Transverse colon (tissue), 4 donors: ENCODE measurements at places on chromosomes 3 and 15.

- peak; percentile 61 for DNase-seq
Measured at GRCh38 chr3:183385698-183386613, 42.5 kb downstream of the MCF2L2 start.

DNA sequence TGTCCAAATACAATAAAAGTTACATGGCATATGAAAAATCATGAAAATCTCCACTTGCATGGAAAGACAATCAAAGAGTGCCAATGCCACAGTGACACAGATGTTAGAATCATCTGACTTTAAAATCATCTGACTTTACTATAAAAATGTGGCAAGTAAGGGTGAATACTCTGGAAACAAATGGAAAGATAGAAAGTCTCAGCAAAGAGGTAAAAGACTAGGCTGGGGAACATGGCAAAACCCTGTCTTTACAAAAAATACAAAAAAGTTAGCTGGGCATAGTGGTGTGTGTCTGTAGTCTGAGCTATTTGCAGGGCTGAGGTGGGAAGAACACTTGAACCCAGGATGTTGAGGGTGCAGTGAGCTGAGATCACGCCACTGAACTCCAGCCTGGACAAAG lies 29.1 kb downstream of the ALPK3 start:
- DNase-seq: no peak

DNA sequence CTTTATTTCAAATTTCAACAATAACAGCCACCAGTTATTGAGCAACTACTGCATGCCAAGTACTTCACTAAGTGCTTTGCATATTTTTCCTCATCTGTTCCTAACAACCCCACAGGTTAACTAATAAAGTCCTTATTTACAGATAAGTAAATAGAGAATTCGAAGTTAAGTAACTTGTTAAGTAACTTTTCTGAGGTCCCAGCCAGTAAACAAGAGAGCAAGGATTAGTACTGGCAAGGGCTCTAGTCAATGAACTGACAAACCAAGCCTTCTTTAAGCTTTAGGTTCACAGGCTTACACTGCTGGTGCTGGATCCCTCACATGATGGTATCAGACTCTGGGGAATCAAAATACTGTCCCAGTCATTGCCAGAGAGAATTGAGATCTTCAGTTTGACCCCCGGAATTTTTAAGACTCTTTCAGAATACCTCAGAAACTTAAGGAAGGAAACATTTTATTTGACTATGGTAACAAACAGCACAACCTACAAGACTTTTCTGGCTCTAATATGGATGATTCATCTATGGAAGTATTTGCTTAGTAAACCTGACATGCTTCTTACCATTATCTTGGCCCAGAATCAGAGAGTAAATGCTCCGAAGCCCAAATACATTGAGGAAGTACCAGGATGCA lies 16.5 kb downstream of the EMC3 start:
- no peak for DNase-seq

DNA sequence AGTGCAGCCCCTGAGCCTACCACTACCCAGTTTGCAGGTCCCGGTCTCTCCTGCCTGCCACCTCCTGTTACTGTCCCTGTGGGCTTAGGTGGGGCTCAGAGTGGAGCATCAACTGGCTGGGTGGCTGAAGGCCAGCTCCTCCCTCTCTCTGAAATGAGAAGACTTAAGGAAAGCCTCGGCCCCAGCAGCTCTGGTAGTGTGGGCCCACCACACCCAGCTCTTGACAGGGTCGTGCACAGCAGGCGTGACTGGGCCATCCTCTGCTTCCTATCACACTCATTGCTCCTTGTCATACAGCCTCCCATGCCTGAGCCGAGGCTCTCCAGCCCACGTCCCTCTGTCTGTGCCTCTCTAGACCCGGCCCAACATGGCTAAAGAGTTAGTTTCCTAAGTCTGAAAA lies 142.7 kb upstream of the LINGO1 start:
- no peak for DNase-seq

GRCh38 chr3:143895805-143896204 lies 47.5 kb upstream of the SLC9A9 start:
- no peak for DNase-seq

DNA sequence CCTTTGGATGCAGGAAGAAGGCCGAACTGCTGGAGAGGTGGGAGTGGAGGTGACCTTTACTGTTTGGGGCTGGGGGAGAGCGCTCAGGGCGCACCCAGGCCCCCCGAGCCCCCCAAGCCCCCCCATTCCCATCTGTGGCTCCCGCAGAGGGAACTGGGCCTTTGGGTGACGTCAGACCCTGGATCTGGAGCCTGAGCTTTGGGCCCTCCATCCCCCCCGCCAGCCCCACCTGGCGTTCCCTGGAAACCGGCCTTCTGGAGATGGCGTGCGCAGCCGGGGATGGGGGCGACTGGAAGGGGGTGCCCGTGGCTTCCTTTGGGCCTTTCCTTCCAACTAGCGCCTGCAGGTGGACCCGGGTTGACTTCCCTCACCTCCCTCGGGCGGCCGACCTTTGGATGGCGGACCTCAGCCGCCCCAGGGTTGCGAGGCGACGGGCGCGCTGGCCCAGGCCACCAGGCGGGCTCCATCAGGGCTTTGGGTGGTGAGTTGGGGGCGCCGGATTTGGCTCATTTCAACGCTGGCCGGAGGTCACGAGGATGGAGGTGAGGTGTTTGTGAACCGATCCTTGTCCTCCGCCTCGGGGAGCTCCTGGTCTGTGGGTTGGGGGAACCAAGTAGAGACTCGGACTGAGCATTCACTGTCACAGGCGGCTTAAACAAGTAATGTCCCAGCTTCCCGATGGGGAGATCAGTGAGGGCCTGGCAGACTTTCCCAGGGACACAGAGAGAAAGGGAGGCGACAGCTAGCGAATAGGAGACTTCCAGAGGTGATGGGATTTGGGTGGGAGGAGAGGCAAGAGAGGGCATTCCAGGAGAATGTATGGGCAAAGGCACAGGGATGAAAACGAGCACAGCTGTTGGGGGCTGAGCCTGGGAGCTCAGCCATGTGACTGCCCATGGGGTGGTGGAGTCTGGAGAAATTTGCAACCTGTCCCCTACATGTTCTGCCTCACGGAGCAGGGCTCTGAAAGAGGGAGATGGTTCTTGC lies 709 bp downstream of the SCAMP5 start:
- DNase-seq: peak; percentile 45

DNA sequence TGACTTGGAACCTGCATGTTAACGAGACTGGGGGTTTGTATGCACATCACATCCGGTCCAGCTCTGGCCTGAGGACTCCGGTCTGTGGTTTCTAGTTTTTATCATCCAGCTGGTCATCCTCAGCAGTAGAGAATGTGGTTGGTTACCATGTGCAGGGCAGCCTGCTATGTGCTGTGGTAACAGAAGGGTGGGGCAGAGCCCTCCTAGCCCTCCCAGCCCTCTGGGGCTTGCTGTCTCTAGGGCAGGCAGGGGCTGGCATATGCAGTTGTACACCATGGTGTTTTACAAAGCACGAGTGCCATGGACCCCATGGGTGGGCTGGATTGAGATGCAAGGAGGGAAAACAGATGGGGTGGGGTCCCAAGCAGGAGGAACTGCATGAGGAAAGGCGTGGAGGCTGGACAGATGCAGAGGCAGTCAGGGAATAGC lies 70.2 kb downstream of the APBA2 start:
- DNase-seq: no peak

- no peak for DNase-seq
Measured at GRCh38 chr3:96354742-96355141, 459.7 kb upstream of the EPHA6 start.

DNA sequence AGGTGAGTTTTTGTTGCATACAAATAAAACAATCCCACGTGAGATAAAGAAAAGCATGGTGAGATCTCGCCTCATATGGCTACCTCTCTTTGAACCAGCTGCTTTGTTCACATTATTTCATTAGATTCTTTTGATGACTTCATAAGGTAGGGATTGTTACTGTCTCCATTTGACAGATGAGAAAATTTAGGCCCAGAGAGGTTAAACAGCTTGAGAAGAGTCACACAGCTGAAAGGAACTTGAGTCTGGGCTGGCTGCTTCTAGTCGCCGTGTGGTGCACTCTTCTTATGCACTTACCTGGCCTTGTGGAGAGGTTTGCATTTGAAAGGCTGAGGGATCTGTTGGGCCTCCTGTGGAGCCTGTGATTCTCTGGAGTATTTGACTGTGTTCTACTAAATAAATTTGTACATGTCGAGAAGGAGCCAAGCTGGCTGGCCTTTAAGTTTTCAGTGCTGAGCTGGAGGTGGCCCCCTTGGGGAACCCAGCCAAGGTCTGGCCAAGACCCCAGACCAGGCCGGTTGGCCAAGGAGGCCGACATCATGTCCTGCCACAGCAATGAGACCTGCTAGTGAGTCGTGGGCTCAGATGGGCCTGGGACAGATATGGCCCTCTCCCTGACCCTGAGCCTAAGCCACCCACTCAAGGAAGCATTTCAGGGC lies 125.1 kb downstream of the SMAD6 start:
- DNase-seq: no peak

DNA sequence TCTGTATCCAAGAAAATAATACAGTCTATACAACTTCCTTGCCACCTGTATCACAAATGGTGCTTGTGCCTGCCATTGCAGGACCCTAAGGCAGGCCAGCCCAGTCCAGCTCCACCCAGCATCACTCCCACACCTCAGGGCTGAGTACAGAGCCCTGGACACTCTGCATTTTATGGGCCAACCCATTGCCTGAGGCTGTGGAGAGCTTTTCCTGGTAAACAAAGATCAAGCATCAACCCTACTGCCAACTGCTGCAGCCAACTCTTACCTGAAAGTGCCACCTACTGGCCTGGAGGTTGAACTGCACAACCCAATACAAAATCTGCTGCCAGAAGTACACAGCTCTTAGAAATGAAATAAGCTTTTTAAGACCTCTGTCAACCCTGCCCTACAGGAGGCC lies 1082.2 kb downstream of the NAALADL2 start:
- DNase-seq: no peak

DNA sequence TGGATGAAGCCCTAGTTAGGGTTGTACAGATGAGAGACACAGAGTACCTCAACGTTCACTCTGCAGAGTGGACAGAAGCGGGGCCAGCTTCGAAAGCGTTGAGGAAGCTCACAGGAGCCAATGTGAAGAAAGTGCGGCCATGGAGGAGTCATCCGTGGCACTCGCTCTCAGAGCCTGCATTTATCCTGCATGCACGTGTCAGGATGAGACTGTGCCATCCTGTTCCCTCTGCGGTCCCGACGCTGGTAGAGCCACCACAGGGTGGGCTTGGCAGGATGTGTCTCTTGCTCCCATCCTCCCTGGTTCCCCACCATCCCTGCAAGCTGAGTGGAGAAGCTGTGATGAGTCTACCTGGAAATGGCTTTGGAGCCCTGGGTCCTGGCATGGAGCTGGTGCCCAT lies 39.3 kb downstream of the KLHL25 start:
- DNase-seq: peak; percentile 1
